Head of caudate nucleus (tissue), 42 donors: ENCODE measurements at places on chromosomes 3 and 15.

- no peak for DNase-seq
Measured at GRCh38 chr3:184486614-184487013, 75.0 kb upstream of the EPHB3 start.

DNA sequence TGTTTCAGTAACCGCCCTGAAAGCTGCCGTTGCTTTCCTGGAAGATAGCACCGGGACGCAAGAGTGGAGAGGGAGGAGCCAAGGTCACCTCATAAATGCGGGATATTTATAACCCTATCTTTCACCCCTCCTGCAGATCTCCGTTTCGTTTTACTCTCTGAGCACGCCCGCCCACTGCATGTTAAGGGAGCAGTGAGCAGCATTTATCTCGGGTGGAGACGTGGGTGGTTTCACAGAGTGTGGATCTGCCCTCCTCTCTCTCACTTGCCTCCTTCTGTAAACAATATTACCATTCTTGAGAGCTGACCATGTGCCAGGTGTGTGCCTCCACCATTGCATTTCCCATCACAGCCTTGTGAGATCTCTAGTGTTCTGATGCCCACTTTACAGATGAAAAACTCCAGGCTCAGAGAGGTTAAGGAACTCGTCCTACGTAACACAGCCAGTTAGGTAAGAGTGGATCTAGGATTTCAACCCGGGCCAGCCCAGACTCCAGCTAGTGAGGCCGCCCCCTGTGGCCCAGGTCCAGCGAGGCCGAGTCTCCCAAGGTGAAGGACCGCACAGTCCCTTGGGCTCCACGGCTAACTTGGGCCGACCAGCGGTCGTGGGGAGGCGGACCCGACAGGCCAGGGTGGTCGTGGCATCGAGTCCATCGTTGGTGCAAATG, 16.9 kb upstream of the SEMA4B start:
- peak; percentile 59 for DNase-seq

DNA sequence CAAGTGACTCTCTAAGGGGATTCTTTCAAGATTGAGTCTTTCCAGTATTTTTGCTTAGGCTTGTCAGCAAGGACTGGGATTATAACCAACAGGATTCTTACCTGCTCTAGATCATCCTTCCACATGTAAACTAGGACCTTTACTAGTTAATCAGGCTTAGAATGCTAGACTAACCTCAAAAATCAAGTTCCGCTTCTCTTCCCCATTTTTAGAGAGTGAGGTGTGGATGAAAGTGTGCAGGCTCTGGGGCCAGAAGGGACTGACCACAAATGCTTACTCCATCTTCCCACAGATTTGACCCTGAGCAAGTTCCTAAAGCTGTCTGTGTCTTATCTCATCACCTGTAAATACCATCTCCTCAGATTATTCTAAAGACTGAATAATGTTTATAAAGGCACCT, 89.5 kb upstream of the IL12A start:
- no peak for DNase-seq

DNA sequence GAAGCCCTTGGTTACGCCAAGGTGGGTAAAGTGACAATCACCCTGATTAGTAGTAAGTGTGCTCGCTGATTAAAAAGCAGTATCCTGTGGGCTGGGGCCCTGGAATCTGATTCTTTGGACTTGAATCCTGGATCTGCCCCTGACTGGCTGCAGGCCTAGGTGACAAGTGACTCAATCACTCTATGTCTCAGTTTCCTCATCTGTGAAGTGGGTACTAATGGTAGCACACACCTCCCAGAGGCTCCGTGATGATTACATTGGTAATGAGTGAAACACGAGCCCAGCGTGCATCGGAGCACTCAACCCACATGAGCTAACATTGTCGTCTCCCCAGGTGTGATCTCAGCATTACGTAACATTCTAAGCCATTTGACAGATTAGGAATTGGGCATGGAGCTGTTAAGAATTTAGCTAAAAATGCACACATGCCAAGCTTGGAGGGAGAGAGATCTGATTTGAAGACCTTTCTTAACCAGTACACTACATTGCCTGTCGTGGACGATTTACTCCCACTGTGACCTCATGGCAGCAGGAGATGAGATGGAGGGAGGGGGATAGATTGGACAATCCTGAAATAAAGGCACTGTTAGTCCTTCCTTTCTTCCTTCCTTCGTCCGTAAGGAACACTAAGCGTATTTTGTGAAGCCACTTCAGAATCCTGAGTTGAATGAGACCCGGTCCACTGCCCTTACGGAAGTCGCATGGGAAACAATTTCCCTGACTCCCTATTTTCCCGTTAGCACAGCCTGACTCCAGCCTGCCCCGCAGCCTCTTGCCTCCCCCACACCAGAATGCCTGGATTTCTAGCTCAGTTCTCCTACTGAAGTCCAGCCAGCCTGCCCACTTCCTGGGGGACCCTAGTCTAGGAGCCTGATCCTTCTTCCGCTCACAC, 32.1 kb downstream of the MGLL start:
- DNase-seq, result no peak

DNA sequence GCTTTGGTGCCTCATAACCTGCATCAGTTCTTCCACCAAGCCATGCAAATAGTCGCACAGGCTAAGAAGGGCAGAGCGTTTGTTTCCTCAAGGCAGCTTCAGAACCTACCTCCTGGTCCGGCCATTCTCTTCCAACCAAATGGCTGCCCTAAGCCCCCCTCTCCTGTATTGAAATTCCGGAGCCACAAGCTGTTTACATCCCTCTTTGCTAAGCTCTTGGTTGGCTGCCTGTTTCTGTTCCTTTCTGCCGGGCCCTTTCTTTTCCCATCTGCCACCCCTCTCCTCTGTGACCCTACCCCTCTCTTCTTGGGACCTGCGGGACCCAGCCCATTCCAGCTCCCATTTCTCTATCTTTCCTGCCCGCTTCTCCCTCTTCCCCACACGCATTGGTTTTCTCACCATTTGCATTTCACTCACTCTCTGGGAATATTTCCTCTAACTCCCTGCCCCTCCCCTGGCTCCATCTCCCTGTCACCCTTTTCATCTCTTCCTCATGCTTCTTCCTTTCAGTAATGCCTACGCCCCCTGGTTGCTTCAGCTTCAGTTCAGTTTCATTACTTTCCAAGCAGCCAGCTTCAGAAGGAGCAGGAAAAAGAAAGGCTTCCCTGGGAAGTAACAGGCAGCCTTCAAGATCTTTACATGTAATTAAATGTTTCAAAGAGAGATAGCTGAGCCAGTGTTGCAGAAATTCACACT, 113.5 kb downstream of the RAB11A start:
- DNase-seq, result no peak
